ENCODE measurements at places on chromosomes 1 and 21.
A peak's percentile ranks its signal among the peaks of the same experiment; 100 is the strongest.

GRCh38 chr1:63612971-63613370 lies 19.8 kb downstream of the PGM1 start:
- DNase-seq: no peak

GRCh38 chr1:202304375-202304774 lies 37.4 kb downstream of the UBE2T start:
- no peak for DNase-seq

DNA sequence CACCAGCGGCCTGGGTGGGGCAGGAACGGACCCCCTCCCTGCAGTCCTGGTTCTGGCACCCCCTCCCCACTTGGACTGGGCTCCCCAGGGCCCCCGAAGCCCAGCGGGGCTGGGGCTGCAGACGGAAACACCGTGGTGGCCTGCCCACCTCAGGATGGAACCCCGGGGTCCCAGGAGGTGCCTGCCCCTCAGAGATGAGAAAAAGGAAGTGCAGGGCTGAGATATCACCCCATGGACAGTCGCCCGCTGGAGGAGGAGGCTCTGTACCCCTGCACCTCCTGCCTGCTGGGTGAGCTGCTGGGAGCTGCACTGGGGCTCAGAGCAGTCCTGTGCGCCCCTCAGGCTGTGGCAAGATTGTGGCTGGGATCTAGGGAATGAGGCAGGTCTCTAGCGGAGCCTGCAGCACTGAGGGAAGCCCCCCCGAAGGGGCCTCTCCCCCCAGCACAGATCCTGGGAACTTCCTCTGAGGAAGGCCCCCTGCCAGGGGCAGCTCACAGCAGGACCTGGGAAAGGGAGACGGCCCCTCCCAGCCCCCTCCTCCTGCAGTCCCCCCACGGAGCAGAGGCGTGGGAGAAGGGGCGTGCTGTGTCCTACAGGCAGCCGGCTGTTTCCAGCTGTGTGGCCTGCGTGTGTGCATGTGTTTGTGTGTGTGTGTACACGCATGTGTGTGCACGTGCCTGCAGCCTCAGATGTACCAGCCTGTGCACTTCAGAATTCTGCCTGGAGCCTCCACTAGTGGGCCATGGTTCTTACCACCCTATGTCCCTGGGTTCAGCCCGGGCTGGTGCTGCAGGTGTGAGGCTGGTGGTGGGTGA lies 6.9 kb downstream of the AGRN start:
- DNase-seq: no peak

DNA sequence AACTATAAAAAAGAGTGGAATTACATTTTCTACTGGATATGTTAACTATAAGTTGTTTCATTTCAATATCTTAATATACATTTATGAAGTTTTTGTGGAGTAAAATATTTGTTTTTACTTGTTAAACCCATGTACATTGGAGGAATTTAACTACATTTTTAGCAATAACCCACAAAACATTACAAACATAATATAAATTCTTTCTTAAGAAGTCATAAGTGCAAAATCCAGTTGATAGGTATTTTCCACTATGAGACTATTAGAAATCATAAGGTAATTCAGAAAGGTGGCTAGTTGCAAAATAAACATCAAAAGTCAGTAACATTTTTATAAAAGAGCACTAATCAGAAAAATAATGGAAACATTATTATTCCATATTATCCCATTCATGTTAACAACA lies 73.9 kb upstream of the RRP15 start:
- no peak for DNase-seq

DNA sequence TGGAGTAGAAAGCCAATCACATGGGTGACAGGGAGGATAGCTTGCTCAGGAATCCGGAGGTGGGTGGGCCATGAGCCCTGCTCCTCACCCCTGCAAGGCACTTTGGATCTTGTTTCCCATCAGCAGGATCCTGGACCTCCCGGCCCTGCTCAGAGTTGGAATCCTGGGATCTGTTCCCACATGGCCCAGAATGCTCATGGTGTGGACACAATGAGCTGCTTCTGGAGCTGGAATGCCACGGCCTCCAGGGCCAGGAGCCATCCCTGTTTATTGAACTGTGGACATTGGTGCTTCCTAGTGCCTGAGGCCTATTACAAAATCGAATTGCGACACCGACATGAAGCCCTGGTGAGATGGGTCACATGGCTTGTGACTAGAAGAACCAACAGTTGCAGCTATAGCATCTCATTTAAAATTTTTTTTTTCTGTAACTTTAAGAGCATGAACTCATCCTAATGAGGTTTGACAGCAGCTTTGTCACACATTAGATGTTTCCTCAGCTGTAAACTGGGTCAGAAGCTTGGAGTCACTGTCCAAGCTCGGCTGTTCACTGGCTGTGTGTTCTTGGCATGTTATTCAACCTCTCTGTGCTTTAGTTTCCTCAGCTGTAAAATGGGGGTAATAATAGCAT lies 40.4 kb upstream of the GOLT1A start:
- peak; percentile 49 for DNase-seq

DNA sequence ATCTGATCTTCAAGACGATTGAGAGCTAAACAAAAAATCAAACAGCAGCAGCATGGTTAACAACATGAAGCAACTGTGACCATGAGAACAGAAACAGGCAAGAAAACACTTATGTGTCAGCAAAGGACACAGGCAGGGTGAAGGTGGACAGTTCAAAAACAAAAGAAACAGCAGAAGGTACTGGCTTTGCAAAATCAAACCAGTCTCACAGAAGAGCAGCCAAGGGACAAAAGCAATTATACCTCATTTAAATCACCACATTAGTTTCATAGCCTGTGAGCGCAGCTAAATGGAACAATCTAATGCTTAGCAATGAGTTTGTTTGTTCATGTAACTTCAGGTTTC lies 59.1 kb downstream of the CAPN2 start:
- DNase-seq: no peak

DNA sequence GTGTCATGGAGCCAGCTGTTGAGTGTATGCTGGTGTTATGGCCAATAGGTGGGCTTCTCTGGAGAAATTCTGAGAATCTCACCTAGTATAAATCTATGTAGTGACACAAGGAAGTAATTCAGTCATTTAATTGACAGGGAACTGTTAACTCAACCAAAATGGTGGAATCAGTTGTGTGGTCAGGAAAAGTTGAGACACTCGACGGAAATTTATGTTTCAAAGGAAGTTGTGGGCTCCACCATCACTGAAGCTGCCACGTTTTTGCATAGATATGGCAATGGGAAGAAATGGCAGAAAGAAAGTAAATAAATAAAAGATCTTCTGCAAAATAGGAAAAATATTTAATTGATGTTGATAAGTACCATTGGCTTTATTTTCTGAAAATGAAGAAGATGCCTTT lies 84.5 kb downstream of the ATP6V1G3 start:
- no peak for DNase-seq

- no peak for DNase-seq
Measured at GRCh38 chr1:28927266-28927647, 12.9 kb downstream of the EPB41 start.

GRCh38 chr1:116525440-116525839 lies 45.4 kb downstream of the CD58 start:
- DNase-seq: no peak

GRCh38 chr1:211337430-211338223 lies 11.0 kb downstream of the TRAF5 start:
- DNase-seq: no peak

- peak; percentile 58 for DNase-seq
Measured at GRCh38 chr1:28591708-28592320, at the start of gene RAB42. TSS of gene RAB42 (plus strand) at chr1:28592265. CDS start at chr1:28592512, 247 bp downstream.

- no peak for DNase-seq
Measured at GRCh38 chr1:112296908-112297307, 99.1 kb upstream of the CTTNBP2NL start.

DNA sequence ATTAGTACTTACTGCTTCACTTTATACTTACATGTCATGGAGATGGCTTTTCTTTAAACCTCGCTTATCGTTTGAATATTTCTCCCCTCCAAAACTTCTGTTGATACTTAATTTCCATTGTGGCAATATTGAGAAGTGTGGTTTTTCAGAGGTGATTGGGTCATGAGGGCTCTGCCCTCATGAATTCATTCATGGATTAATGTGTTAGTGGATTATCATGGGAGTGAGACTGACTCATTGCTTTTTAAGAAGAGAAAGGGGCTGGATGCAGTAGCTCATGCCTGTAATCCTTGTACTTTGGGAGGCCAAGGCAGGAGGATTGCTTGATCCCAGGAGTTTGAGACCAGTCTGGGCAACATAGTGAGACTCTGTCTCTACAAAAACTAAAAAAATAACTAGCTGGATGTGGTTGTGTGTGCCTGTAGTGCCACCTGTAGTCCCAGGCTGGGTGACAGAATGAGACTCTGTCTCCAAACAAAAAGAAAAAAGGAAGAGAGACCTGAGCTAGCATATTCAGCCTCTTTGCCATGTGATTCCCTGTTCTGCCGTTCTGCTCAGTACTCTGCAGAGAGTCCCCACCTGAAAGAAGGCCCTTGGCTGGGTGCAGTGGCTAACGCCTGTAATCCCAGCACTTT lies 30.2 kb downstream of the RABGAP1L start:
- DNase-seq: no peak

DNA sequence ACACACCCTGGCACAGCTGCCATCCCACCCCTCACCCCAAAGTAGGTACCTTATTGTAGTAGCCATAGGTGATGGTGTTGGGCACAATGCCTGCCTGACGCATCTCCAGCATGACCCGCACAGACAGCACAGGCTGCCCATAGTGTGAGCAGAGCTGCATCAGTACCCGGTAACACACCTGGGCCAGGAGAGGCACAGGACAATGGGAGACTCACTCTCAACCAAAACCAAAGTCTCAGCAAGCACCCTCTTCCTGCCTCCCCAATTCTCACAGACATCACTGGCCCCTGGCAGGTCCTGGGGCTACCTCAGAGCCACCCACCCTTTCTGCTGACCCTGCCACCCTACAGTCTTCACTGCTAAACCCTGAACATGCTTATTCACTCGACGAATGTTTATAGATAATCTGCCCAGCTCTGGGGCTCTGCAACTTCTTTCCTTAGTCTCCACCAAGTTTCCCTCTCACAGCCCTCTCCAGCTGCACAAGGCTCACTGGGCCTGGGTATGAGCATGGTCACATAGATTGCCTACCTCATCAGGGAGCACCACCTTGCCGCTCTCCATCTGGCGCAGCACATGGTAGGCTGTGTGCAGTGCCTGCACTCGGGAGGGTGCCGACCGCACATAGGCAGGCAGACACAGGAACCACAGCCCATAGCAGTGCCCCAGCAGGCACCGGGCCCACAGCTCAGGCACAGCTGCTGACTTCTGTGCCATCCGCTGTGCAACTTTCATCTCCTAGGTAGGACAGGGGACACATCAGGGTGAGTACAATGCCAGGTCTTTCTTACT lies 10.3 kb downstream of the DENND4B start:
- no peak for DNase-seq

GRCh38 chr1:84352298-84353106 lies 45.8 kb upstream of the DNASE2B start:
- no peak for DNase-seq

- DNase-seq: peak; percentile 94
Measured at GRCh38 chr1:31373056-31373896, at the start of gene FABP3. TSS of gene FABP3 (minus strand) at chr1:31373076. CDS start at chr1:31373014, 62 bp downstream.

DNA sequence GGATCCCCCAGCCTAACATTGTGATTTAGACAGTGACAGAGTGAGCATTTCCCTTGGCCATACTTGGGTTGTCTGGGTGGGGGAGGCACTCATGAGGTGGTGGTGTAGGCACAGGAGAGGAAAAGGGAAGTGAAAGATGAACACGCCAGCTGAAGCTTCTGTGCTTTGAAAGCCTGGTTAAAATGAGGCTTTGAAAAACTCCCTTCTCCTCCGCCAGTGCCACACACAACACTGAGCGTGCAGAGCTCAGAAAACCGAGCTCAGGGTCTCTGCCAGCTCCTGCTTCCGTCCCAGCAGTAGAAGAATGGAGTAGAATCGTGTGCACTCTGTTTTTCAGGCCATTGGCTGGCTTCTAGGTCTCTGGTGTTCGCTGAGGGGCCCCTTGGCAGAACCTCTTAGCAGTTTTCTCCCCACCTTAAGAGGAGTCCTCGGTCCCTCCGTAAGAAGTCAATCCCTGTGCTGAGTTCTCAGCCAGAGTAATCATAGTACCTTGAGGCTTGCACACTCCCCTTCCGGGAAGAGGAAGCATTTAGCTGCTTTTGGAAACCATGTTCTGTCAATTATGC lies 12.9 kb downstream of the PLEKHM2 start:
- no peak for DNase-seq

DNA sequence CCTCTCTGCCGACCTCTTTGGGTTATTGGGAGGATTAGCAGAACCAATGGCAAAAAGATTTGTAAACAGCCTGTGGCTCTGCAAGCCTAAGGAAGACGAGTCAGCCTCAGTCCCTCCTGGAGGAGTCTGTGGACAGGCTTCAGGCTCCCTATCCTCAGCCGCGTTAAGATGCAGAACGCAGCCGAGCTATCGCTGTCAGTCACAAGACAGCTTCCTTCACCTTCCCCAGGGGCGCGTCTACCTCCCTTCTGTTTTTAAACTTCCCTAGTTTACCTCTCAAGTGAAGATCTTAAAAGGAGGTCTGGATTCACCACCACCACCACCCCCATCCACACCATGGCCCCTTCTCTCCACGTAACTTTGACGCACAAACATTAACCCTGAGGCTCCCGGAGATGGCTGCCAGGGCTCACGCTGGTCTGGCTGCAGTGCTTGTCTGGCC lies 738 bp downstream of the CAMK1G start:
- DNase-seq: no peak

- DNase-seq: peak; percentile 84
Measured at GRCh38 chr1:248858096-248858890, 592 bp downstream of the ZNF692 start.

DNA sequence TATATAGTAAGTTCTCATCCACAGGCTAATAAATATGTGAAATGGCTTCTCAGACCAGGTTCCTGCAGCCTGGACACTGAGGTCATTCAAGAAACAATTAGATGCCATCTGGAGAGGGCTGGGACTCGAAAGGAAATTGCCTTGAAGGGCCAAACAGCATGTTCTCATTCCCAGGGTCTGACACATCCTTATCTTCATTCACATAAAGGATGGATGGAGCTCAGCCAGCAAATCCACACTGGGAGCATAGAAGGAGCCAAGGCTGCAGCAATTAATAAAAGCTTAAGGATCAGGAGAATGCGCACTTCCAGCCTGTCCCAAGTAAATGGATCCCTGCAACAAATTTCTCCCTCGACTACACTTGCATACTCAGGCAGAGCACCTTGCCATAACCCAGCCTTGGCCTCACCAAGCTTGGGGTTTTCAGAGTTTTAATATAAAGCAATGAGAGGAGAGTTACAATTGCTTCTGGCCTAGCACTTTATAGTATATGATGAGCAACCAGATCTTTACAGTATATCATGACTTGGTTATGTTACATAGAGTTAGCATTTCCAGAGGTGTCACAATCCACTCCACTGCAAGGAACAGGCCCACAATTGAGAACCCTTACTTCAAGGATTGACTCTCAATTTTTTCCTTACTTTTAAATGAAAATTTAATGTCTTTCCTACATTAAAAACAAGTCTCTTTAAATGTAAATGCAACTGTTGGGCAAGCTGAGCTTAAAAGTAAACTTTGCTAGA lies 55.9 kb downstream of the BCAR3 start:
- DNase-seq: no peak
